Stimulated activated CD4-positive, alpha-beta T cell treated with anti-CD3 and anti-CD28 coated beads, Interleukin-15, amount 100 ng/mL, for 1 hour (primary cell): ENCODE measurements at places on chromosomes 7 and 10.

DNA sequence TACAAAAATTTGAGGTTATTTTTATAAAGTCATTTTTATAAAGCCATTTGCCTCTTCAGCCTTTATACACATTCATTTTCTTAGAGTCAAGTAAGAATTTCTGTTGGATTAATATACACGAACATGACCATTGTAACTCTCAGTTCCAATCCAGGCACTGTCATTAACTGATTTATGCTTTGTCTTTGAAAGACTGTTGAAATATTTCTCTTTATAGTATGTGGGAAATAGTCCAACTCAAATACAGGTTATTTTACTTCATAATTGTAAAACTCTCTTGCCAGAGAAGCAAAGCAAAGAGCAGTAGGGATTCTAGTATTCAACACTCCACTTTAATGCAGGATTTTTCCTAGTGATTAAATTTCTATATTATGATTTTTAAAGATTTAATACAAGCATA, 36.5 kb upstream of the PAPSS2 start:
- DNase-seq: no peak

DNA sequence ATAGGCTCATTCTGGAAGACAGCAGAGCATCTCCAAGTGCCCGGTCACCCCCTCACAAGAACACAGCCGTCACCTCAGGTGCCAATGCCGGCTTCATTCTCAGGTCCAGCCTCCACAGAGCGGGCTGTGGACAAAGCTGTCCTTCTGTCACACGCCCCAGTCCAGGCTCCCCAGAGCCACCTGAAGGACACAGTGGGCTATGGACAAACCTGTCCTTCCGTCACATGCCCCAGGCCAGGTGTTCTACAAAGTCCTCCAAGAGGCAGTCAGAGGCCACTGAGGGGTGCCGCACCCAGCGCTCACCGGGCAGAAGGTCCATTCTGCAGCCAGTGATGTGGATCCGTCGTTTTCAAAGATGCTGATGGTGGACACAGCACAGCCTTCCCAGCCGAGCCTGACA, 173.2 kb upstream of the PPP2R2D start:
- DNase-seq: no peak

DNA sequence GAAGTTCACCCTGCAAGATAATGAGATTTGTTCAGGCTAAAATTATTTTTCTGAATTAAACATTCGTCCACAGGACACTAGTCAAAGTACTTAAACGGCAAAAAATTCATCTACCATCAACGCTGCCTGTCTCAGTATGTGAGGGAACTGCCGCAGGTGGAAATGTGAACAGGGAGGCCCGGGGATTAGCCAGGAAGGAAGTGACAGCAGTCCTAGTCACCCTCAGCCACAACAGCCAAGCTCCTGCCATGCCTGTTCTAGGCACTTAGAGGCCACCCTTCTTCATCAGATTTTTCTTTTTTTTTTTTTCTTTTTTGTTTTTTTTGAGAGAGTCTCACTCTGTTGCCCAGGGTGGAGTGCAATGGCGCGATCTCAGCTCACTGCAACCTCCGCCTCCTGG, 9.4 kb downstream of the NUDT5 start:
- no peak for DNase-seq

DNA sequence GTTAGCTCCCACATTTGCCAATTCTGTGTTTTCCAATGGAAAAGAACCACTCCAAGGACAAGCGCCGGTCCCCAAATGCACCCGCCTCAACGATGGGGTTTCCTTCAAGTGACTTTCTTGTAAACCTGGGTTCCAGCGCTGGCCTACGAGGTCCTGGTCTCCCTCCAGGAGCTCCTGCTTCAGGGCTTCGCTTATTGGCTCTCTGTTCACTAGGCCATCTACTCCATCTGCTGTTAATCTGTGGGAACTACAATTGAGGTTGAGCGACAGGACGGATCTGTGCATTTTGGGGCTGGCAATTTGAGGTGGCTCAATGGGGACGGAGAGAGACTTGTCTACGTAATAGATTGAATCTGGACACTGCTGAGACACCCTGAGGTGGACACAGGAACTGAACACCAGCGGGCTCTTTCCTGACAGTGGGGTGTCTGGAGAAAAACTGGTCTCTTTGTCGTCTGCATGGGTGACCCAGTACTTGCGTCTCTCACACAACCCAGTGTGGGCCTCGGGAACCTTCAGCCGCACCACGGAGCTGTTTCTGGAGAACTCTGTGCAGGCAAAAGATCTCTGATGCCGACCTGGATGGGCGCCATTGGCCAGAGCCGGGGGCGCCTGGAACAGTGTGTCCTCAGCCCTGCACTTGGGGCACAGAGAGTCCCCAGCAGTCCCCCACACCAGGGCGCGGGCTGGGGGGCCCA, 115.9 kb upstream of the ADAM12 start:
- DNase-seq: no peak

- DNase-seq: no peak
Measured at GRCh38 chr7:132933072-132933458, 148.8 kb downstream of the CHCHD3 start.

GRCh38 chr10:106114656-106115186, 1049.8 kb downstream of the SORCS1 start:
- DNase-seq: no peak

DNA sequence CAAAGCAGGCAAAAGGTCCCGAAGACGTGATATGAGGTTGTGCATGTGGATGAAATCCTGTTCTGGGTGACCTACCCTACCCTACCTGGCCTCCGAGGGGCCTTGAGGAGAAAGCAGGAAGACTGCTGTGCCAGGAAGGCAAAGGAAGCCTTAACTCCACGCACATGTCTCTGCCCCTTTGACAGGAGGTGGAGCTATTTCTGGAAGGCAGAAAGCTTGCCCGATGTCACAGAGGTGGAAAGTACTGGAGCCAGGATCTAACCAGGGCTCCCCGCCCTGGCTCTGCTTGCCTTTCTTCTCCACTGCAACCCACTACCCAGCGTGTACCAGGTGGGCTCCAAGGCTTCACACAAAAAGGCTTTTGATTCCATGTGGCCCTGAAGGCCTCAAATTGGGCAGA, 66.4 kb upstream of the DDC start:
- DNase-seq: no peak

GRCh38 chr10:81820418-81820817, 54.6 kb upstream of the NRG3 start:
- no peak for DNase-seq

GRCh38 chr10:114486938-114487814, 82.9 kb upstream of the AFAP1L2 start:
- DNase-seq: no peak

- DNase-seq: no peak
Measured at GRCh38 chr7:66502230-66503035, 126.2 kb upstream of the KCTD7 start.

DNA sequence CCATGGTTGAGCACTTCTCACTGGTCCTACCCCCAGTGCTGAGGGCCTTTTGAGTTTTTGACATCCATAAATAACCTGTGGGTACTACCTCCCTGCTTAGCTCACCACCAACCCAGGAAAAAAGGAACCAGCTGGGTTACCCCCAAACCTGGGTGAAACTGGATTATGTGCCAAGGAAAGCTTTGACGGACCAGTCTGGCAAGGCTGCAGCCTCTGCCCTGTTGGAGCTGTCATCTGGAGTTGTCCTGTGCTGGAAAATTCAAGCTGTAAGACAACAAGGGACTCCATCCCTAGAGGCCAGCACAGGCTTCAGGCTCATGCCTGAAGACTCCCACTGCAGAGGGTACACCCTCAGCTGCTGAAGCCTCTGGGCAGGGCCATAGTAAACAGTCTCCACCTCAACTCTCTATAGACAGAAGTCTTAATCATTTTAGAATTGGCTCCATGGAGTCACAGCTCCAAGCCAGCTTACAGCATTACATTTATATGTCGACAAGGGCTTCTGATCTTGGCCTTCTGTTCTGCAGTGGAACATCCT, 115.5 kb upstream of the AFAP1L2 start:
- DNase-seq: no peak
